ENCODE measurements at places on chromosomes 7 and 10.

- DNase-seq = no peak
Measured at GRCh38 chr10:60384708-60385398, 4.8 kb downstream of the ANK3 start.

GRCh38 chr10:43117777-43118583, 20.3 kb upstream of the CSGALNACT2 start:
- no peak for DNase-seq

DNA sequence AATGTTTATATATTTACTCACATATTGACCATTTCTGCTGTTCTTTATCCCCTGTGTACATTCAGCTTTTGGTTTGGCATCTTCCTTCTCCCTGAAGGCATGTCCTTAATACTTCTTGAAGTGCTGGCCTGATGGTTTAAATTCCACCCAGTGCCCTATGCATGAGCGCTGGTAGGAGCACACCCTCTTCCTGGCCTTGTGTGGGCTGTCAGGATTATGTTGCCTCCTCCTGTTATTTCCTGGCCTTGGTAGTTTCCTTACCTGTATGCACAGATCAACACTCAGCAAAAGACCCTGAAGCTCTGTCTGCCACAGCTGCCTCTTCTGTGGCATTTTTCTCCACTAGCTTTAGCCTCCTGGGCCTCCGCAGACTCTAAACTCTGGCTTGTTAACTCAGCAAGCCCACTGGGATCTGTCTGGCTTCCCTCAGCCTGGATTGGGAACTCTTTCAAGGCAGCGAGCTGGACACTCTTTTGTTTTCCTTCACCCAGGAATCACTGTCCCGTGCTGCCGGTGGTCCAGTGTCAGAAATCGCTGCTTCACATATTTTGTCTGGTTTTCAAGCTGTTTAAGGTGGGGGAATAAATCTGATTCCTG, 595.2 kb downstream of the SDK1 start:
- DNase-seq = no peak

GRCh38 chr10:92387289-92387940, 96.4 kb downstream of the MARCHF5 start:
- no peak for DNase-seq

GRCh38 chr10:33476757-33477273, 142.3 kb upstream of the NRP1 start:
- DNase-seq = no peak

DNA sequence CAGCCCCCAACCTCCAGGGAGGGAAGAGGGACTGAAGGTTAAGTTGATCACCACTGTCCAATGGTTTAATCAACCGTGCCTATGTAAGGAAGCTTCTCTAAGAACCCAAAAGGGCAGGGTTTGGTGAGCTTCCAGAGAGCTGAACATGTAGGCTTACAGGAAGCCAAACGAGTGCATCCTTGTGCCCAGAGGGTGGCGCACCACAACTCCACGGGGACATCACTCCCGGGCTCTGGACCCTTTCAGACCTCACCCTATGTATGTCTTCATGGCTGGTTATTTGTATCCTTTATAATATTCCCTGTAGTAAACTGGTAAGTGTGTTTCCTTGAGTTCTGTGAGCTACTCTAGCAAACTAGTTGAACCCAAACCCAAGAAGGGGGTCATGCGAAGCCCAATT, 11.5 kb upstream of the NFKB2 start:
- no peak for DNase-seq

DNA sequence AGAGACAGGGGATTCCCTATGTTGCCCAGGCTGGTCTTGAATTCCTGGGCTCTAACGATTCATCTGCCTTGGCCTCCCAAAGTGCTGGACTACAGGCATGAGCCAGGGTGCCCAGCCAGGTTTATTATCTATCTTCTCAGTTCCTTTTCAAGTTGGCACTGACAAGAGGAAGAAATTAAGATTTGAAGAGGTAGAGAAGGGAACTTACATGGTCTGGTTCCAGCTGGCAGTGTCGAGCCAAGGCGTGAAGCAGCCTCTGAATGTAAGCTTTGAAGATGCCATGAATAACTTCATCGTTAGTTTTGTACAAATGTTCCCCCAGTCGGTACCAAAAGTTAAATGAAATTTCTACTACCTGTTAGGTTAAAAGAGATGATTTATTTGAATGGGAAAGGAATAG, 57.7 kb downstream of the TNPO3 start:
- no peak for DNase-seq

GRCh38 chr10:94288361-94289101, 74.2 kb downstream of the NOC3L start:
- DNase-seq = no peak

DNA sequence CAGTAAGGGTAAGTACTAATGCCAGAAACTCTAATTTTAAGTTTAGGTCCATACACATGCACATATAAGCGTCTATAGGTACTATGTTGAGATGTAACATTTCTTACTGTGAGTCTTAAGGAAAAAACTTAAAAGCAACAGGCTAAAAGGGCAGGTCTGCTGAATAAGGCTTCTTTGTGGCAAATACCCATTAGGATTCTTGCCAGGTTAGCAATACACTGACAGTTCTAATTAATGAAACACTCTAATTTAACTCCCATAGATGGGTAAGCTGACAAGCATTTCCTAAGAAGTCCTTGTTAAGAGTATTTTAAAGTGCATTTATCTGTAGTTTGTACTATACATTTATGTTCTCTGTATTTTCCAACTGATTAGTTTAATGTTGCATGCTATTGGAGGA, 14.0 kb downstream of the SCRN1 start:
- no peak for DNase-seq

DNA sequence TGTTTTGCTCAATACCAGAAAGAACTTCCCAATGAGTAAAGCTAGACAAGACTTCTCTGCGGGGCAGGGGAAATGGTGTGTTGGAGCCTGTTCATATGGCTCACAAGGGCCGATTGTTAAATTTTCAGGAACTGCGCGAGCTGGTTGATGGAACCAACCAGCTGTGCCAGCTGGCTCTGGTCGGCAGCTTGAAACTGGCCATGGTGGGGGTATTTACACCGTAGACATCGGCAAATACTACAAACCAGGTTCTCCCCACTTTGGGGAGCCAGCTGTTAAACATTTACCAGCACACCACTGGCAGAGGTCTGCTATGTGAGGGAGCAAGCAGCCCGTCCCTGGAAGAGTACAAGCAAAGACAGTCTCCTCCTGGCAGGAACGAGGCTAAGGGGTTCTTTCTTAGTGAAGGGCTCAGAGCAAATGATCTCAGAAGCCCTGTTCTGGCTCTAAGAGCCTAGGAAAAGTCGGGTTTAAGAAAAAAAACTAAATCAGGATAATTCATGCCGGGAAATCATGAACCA, 8.8 kb upstream of the ZMIZ1 start:
- no peak for DNase-seq

- DNase-seq = no peak
Measured at GRCh38 chr7:28643584-28644340, 231.4 kb downstream of the CREB5 start.

- DNase-seq = no peak
Measured at GRCh38 chr7:156080596-156080995, 268.3 kb upstream of the SHH start.
